Neural progenitor cell (in vitro differentiated cells): ENCODE measurements at places on chromosomes 1 and 21. TPM values are rescaled to one million over a fixed set of nuclear protein-coding genes. Genes with fewer than 3 reads are reported as not detected.

DNA sequence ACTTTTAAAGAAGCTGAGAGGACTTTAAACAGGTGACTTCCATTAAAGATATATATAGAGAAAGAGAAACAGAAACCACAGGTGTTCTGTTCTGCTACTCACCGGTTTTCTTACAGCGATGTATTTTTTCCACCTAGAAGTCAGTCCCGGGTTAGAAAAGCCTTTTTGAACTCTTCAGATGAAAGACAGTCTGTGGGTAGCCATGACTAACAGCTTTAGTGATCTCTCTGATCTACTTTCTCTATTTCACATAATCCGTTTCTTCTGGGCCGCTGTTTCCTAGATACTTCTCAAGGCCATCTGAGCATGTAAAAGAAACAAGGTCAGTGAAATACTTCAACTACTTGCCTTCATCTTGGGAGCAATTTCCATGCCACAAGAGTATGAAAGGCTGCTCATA is 25.1 kb downstream of the WDR64 start:
- H3K4me3 ChIP-seq = no peak overlapping the region
- H3K4me1 ChIP-seq = peaks cover 4% of the 10 kb centered on the region
- H3K27me3 ChIP-seq = no peaks in the 10 kb centered on the region
- DNase-seq = no peak

GRCh38 chr1:218496561-218496960 is 151.4 kb downstream of the TGFB2 start:
- no peak overlapping the region for H3K4me3 ChIP-seq
- peaks cover 36% of the 10 kb centered on the region for H3K4me1 ChIP-seq
- no peak for DNase-seq
- no peaks in the 10 kb centered on the region for H3K27me3 ChIP-seq

DNA sequence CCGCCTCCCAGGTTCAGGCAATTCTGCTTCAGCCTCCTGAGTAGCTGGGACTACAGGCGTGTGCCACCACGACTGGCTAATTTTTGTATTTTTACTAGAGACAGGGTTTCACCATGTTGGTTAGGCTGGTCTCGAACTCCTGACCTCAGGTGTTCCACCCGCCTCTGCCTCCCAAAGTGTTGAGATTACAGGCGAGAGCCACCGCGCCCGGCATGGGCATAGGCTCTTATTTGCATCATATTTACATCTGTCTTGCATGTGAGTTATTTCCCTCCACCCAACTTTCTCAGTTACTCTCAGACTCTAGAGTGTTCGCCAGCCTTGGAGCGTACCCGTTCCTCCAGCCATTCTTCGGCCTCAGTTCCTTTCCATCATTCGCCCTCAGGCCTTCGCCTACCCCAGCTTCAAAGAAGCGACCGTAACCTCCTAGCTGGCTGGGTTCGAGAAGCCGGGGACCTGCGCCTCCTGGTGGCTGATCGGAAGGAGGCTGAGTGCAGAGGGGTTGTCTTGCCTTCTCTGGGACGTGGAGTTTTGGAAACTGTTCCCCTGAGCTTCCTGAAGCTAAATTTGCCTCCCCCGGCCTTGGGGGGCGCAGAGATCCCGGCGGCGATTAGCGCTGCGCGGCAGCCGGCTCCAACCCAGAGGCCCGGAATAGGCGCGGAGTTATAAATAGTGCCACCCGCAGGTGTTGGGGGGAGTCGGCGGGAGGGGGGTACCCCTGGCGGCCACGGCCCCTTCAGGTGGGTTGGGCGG is 3.6 kb upstream of the ZBTB7B start:
- H3K4me3 ChIP-seq = peak overlapping the region; percentile 72
- no peaks in the 10 kb centered on the region for H3K27me3 ChIP-seq
- peaks cover 13% of the 10 kb centered on the region for H3K4me1 ChIP-seq
- H3K36me3 ChIP-seq = no peaks in the 10 kb centered on the region
- no peak overlapping the region for H3K27ac ChIP-seq

- no peak overlapping the region for H3K27ac ChIP-seq
- H3K27me3 ChIP-seq = no peaks in the 10 kb centered on the region
- DNase-seq = peak; percentile 82
- H3K36me3 ChIP-seq = no peaks in the 10 kb centered on the region
- H3K4me1 ChIP-seq = no peaks in the 10 kb centered on the region
These were observed 46.6 kb downstream of the FCRL5 start for GRCh38 chr1:157505481-157506272.

- DNase-seq = no peak
- H3K4me3 ChIP-seq = no peak overlapping the region
- H3K27ac ChIP-seq = no peak overlapping the region
- H3K4me1 ChIP-seq = no peaks in the 10 kb centered on the region
- no peaks in the 10 kb centered on the region for H3K27me3 ChIP-seq
- no peaks in the 10 kb centered on the region for H3K36me3 ChIP-seq
These were observed 36.6 kb downstream of the VANGL2 start for GRCh38 chr1:160436966-160437365.

DNA sequence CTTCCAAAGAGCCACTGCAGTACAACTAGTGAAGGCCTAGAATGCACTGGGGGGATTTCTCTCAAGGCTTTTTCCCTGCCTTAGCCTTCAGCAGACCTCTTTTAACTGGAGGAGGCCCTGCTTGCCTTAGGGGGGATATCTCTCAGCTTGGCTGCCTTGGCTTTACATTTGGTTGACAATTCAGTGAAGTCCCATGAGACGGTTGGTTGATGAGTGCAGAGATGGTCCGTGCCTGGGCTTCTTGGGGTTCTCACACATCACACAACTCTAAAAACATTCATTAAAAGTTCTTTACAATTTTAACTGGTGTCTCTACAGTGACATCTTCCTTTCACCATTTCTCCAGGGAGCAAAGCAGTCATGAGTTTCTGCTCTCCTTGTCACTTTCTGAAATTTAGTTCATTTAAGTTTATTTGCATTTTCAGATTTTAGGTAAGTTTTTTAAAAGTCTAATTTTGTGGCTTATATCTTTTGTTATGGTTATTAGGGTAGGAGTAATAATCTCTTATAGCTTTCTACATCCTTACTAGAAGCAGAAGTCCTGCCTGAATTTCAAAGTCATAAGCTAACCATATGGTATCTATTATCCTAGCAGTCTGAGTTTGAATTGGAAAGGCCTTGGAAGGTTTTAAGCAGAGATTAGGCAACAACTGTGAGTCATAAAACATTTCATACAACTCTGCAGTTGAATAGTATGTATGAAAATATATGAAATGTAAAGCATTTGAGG is 487.6 kb downstream of the DPYD start:
- no peaks in the 10 kb centered on the region for H3K4me1 ChIP-seq
- no peaks in the 10 kb centered on the region for H3K27me3 ChIP-seq
- no peaks in the 10 kb centered on the region for H3K36me3 ChIP-seq
- no peak overlapping the region for H3K27ac ChIP-seq
- no peak for DNase-seq

- no peaks in the 10 kb centered on the region for H3K27me3 ChIP-seq
- no peaks in the 10 kb centered on the region for H3K4me1 ChIP-seq
- no peak overlapping the region for H3K4me3 ChIP-seq
- no peak overlapping the region for H3K27ac ChIP-seq
- no peaks in the 10 kb centered on the region for H3K36me3 ChIP-seq
- DNase-seq = no peak
These were observed 43.4 kb downstream of the LDLRAD2 start for GRCh38 chr1:21855257-21856096.

- DNase-seq = no peak
- H3K27me3 ChIP-seq = no peaks in the 10 kb centered on the region
- no peak overlapping the region for H3K4me3 ChIP-seq
- H3K27ac ChIP-seq = no peak overlapping the region
These were observed 187.9 kb downstream of the PTPRU start for GRCh38 chr1:29424266-29424665.

DNA sequence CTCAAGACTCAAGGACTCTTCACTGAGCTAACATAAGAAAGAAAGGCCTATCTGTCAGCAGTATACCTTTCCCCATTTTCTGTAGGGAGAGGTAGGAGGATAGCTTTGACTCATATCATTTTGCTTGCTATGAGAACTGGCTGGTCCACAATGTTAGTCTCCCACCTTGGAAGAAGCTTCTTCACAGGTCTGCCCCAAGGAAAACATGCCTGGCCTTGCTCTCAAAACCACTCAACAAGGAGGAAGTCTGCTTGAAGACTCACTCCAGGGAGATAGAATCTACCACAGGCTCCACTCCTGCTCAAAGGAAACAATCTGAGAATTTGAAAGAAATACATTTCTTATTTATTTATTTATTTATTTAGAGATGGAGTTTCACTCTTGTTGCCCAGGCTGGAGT is 29.5 kb upstream of the LAMC1 start:
- no peaks in the 10 kb centered on the region for H3K4me1 ChIP-seq
- no peaks in the 10 kb centered on the region for H3K27me3 ChIP-seq
- H3K4me3 ChIP-seq = no peak overlapping the region
- H3K36me3 ChIP-seq = no peaks in the 10 kb centered on the region
- DNase-seq = no peak
- H3K27ac ChIP-seq = no peak overlapping the region

GRCh38 chr21:15397258-15397657 is 332.5 kb upstream of the NRIP1 start:
- H3K27ac ChIP-seq = no peak overlapping the region
- H3K27me3 ChIP-seq = no peaks in the 10 kb centered on the region
- H3K4me1 ChIP-seq = no peaks in the 10 kb centered on the region
- no peak overlapping the region for H3K4me3 ChIP-seq

GRCh38 chr1:113876176-113876575 is 4.7 kb upstream of the PTPN22 start:
- no peak overlapping the region for H3K27ac ChIP-seq
- no peaks in the 10 kb centered on the region for H3K36me3 ChIP-seq
- H3K27me3 ChIP-seq = no peaks in the 10 kb centered on the region

DNA sequence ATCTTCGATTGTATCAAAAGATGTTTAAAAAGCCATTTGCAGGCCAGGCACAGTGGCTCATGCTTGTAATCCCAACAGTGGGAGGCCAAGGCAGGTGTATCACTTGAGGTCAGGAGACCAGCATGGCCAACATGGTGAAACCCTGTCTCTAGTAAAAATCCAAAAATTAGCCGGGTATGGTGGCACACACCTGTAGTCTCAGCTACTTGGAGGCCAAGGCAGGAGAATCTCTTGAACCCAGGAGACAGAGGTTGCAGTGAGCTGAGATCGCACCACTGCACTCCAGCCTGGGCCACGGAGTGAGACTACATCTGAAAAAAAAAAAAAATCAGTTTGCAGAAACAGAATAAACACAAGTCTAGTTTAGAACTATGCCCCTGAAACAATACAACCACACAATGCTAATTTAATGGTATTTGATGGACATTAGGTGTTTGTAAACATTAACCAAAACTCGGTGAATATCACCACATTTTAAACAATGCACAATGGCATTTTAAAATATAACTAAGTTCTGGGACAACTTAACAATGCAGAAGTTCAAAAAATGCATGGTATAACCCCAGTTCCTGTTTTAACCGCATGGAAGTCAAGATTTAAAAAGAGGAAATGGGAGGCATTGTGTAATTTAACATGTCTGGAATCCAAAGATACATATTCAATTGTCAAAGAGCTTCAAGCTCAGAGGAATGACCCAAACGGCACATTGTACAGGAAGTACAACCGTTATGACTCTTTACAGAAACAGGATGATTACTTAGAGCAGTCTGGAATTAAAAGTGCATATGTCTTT is 7.1 kb upstream of the PTTG1IP start:
- no peaks in the 10 kb centered on the region for H3K36me3 ChIP-seq
- H3K4me1 ChIP-seq = no peaks in the 10 kb centered on the region

DNA sequence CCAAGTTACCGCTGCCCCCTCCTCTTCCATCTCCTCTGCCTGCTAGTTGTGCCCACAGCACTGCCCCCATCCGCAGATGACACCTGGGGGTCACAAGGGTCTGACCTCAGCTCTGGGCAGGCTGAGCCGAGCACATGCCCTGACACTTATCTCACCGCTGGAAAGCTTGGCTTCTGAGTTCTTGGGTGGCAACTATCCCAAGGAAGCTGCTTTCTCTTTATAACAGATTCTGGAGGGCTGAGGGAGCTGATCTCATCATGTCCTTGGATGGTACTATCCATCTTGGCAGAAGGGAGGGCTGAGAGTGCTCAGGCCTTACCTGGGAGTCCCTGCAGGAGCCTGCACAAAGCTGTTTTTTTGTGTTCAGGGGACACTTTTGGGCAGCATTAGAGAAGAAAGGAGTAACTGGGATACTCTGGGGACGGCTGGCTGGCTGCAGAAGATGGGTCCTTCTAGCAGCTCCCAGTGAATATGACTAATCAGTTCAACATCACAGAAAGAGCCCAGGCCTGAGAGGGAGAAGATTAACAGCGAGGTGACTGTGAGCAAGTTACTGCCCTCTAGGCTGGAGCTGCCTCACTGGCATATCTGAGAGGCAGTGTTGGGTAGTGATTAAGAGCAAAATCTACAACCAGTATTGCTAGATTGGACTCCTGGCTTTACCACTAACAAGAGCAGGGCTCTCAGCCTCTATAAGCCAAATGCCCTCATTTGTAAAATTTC is 71.6 kb downstream of the PLXNA2 start:
- no peak overlapping the region for H3K27ac ChIP-seq
- no peaks in the 10 kb centered on the region for H3K36me3 ChIP-seq
- no peaks in the 10 kb centered on the region for H3K27me3 ChIP-seq
- H3K4me1 ChIP-seq = peaks cover 34% of the 10 kb centered on the region
- DNase-seq = no peak

Gene TRIM63
- not detected in 2 replicates for total RNA-seq

Gene KRTAP11-1
- total RNA-seq = not detected in 2 replicates

Gene ACTA1
- total RNA-seq = 1.2 and 2.6 TPM in 2 replicates

Gene AMIGO1
- 4.5 and 6.0 TPM in 2 replicates for total RNA-seq

Gene COL16A1
- 0.22 and 7.0 TPM in 2 replicates for total RNA-seq
